ENCODE measurements at places on chromosomes 12 and 14. TPM values are rescaled to one million over a fixed set of nuclear protein-coding genes. Genes with fewer than 3 reads are reported as not detected.
A peak's percentile ranks its signal among the peaks of the same experiment; 100 is the strongest.

- DNase-seq: no peak
Observed at GRCh38 chr12:6382982-6383381, 980 bp upstream of the LTBR start.

DNA sequence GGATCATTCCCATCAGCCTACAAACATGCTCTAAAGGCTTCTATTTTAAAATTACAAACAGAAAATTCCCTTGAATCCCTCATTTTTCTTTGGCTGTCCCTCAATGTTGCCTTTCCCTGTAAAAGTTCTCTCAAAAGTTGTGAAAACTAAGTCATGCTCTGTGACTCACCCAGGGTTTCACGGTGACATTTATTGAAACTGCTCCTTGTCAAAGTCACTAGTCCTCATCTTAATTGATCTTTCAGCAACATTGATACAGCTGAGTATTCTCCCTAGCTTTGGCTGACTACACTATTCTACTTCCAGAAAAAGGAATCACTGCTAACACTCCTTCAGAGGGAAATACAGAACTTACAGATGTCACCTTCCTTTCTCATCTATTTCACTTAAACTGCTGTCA is 65.7 kb downstream of the ASCL4 start:
- DNase-seq: no peak

GRCh38 chr14:76550534-76550933 is 174.6 kb downstream of the ESRRB start:
- DNase-seq: no peak

- no peak for DNase-seq
Observed at GRCh38 chr12:55647027-55647426, 10.3 kb downstream of the OR10P1 start.

GRCh38 chr12:128844031-128844635 is 9.1 kb upstream of the GLT1D1 start:
- peak; percentile 17 for DNase-seq

The MYL2 gene
- not detected for total RNA-seq

- no peak for DNase-seq
Observed at GRCh38 chr14:88048351-88048750, 43.4 kb downstream of the GPR65 start.

DNA sequence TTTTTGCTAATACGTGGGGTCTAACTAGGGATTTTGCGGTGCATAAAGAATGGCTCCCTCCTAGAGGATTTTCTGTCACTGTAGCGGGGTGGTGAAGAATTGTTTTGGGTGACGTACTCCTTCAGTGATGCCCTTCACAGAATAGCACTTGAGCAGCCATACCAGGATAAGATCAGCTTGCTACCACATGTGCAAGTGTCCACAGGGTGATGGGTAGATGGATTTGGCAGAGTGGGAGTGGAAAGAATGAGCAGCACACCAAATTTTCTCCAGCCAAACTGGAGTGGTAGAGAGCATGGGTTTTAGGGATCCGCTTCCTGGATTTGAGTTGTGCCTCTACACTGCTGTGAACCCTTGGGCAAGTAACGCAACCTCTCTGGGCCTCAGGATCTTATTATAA is 2.3 kb downstream of the TCP11L2 start:
- DNase-seq: no peak

GRCh38 chr12:124625867-124626675 is 58.7 kb upstream of the NCOR2 start:
- no peak for DNase-seq

- DNase-seq: no peak
Observed at GRCh38 chr12:6948873-6949594, 2.1 kb upstream of the PTPN6 start.

- no peak for DNase-seq
Observed at GRCh38 chr14:102408724-102409123, 46.0 kb downstream of the TECPR2 start.

DNA sequence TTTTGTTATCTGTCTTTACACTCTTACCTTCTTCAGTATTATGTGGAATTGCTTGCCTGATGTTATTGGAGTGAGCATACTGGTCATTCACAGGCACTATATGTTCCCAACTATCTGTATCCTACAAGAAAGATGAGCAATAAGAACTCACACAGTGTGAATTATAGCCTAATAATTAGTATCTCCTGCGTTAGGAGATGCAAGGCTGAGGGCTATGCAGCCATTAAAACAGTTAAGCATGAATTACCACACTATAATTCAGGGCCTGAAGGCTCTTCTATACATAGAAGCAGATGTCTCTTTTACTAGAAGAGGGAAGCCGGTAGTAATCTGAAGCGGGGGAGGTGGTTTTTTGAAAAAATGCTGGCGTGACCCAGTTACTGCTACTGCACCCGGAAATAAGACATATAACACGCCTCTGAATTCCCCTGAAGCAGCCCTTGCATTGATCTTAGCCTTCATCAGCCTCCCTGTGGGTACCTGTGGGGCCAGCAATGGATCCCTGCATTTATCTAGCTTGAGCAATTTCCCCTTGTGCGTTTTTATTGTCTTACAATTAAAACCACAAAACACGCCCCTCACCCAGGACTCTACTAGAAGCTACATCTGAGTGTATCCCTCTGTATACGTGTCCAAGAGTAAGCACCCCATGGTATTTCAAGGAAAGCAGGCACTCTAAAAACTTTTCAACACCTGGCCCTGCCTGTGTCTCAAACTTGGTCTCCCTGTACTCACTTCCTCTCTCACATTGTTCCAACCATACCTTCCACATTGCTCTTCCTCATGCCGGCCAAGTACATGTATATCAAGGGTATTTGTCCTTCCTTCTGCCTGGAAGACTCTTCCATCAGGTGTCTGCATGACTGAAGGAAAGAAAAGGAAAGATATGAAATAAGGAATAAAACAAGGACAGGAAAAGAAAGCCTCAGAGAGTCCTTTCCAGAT is 210.9 kb upstream of the ARID2 start:
- no peak for DNase-seq

DNA sequence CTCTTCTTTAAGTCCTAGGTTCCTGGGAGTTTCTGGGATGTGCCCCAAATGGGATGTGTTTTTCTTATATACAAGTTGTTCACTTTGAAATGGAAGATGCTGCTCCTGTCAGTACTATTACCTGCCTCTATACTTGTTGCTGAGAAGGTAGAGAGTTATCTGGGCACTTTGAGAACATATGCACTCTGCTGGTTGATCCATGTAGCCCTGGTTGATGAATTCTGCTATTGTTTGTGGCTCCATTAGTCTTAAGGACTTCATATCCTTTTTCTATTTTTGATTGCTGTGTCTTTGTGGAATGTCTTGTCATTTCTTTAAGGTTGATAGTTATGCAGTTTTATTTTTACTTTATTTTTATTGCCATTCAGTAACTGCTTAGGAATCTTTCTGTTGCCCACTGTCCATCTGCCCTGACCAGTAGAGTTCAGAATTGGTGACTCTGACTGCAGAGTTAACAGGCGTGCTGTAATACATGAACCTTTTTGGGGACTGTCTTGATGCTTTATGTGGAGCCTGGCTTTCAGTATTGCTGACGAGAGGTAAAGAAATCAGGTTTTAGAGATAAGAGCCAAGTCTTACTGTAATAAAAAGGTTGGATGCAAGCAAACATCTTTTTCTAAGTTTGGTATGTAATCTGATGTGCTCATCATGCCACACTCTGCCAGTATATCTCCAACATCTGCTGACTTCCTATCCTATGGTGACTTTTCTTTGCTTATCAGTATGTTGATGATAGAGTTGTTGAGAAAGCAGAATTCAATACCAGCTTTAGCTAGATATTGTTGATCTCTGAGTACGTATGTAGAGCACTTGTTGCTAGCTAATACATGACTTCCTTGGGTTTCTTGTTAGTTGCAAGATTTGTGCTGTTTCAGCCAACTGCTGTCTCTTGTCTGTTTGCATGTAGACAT is 1.6 kb downstream of the GMPR2 start:
- DNase-seq: no peak

Data from SK-MEL-5 (cell line).